Activated CD4-positive, CD25-positive, alpha-beta regulatory T cell (primary cell): ENCODE measurements at places on chromosomes 6 and 20.

DNA sequence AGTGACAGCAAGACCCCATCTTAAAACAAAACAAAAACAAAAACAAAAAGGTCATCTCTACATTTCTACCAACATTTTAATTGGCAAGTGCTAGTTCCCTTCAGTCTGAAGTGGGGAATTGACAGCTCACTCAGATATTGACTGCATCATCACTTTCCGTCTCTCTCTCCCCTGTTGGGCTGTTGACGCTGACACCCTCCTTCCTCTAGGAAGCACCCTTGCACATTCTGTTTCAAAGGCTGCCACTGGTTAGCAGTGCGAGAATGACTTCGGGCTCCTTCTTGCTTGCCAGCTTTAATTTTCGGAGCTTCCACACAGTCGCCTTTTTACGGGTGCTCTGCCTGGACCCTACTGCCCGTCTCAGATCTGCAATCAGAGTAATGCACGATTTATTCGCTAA lies 96.6 kb upstream of the INSM1 start:
- DNase-seq, result no peak

DNA sequence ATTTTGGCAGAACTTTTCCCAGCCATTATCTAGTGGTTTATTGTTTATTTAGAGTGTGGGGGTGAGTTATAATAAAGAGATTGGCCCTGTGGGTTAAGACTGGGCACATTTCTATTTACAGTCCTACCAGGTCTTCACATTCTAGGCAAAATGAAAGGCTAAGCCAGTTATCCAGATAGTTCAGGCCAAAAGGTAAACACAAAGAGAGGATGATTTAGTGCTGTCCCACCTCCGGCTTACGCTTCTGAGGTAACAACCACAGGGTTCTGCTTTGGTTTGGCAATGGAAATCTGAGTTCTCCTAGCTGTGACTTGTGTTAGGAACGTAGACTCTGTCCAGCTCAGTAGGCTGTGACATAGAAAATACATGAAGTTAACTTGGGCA lies 50.3 kb upstream of the PTPRK start:
- no peak for DNase-seq

GRCh38 chr6:159098636-159099106 lies 53.9 kb upstream of the TAGAP start:
- DNase-seq, result no peak

GRCh38 chr6:95325916-95326315 lies 251.4 kb upstream of the MANEA start:
- DNase-seq, result no peak

GRCh38 chr6:14038467-14039437 lies 78.8 kb upstream of the CD83 start:
- DNase-seq, result no peak
